Activated CD8-positive, alpha-beta memory T cell treated with anti-CD3 and anti-CD28 coated beads, Interleukin-2, amount 10 ng/mL, durations not matched to agents 7 days and 5 days (primary cell): ENCODE measurements at places on chromosomes 12 and 14.

DNA sequence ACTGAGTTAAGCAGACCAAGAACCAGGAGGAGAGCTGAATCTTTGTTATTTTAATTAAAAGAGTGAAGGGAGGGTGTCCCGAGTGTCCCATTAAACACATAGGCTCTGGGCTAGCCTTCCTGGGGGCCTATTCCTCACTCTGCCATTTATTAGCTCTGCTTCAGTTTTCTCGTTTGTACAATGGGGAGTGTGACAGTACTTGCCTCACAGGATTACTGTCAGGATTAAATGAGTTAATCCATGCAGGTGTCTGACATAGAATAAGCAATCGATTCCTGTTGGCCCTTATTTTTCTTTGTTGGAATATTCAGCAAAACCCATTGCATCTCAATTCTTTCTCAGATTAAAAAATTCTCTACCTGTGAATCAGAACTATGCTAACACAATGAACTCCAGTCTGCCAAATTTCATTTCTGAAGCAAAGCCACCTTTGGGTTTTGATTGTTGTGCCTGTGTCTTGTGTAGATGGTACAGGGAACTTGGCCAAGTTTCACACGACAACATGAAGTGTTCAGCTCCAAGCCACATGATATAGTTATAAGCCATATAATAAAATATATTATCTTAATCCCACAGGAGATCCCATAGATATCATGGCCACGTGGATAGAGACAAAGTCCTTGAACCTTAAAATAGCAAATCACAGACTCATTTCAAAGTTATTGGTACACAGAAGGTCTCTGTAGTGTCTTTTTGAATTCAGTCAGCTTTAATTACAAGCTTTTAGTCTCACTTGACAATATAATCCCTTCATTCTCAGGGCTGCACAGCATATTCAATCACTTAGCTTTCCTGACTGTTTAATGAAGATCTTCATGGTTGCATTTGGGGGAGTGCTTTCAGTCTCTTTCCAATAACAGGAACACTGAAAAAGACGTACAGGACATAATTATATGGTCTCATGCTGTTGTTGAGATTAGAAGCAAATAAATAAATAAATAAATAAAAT lies 34.4 kb upstream of the CRY1 start:
- no peak overlapping the region for H3K4me3 ChIP-seq
- H3K4me1 ChIP-seq, result no peaks in the 10 kb centered on the region
- H3K27me3 ChIP-seq, result peaks cover 19% of the 10 kb centered on the region
- no peak overlapping the region for H3K27ac ChIP-seq
- H3K36me3 ChIP-seq, result no peaks in the 10 kb centered on the region

- peaks cover 14% of the 10 kb centered on the region for H3K4me1 ChIP-seq
- peaks cover 2% of the 10 kb centered on the region for H3K36me3 ChIP-seq
- no peak for DNase-seq
- H3K27me3 ChIP-seq, result peaks cover 15% of the 10 kb centered on the region
- H3K4me3 ChIP-seq, result peak overlapping the region; percentile 45
- peak overlapping the region; percentile 32 for H3K27ac ChIP-seq
These were observed 114.2 kb downstream of the BRMS1L start for GRCh38 chr14:35940291-35940690.

DNA sequence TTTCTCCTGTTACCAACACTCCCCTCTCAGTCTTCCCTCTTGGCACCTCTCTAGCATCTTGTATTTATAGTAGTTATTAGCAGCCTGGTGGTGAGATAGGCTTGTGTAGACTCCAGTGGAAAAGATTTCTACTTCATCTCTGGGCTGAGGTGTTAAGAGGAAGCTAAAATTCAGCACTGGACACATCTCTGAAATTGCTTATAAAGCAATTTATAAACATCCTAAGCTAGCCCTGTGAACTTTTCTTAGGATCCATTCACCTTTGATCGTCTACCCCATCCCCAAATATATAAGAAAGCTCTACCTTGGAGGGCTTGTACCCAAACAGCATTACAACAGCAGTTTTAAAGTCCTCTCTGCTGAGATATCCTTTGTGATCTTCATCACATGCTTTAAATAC lies 928 bp downstream of the EFCAB11 start:
- H3K36me3 ChIP-seq, result peaks cover 39% of the 10 kb centered on the region
- DNase-seq, result no peak
- no peaks in the 10 kb centered on the region for H3K27me3 ChIP-seq
- H3K27ac ChIP-seq, result no peak overlapping the region
- H3K4me3 ChIP-seq, result peak overlapping the region; percentile 46
- H3K4me1 ChIP-seq, result peaks cover 37% of the 10 kb centered on the region

DNA sequence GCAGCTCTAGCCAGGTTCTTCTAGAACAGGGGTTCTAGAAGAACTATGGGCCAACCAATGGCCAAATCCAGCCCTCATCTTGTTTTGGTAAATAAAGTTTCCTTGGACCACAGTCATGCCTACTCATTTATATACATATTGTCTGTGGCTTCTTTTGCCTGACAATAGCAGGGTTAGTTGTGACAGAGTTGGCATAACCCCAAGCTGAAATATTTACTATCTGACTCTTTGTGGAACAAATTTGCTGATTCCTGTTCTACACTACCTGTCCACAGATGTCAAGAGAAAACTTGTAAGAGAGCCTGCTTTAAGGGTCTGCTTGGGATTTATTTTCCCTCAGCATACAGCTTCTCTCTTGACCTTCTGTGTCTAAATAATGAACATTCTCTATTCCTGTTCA lies 289.0 kb downstream of the KSR2 start:
- DNase-seq, result no peak
- H3K4me3 ChIP-seq, result no peak overlapping the region
- no peaks in the 10 kb centered on the region for H3K27me3 ChIP-seq
- no peaks in the 10 kb centered on the region for H3K36me3 ChIP-seq

DNA sequence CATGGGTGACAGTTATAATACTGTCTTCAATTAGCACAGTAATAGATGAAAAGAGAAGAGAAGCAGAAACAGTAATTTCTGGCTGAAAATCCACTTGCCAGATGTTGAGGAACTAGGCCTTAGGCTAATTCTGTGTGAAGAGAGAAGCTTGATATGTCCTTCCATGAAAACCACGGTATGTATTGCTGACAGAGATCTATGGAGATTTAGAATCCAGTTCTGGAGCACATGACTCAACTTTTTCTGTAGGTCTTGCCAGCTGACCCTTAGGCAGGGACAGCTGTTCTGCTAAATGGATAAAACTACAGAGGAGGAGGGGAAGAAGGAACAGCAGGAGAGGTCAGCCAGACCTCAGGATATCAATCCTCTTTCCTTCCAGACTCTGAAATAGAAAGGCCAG lies 211.5 kb downstream of the PRKD1 start:
- no peak overlapping the region for H3K4me3 ChIP-seq
- H3K27me3 ChIP-seq, result no peaks in the 10 kb centered on the region
- no peak for DNase-seq
- H3K36me3 ChIP-seq, result no peaks in the 10 kb centered on the region
- H3K4me1 ChIP-seq, result no peaks in the 10 kb centered on the region

DNA sequence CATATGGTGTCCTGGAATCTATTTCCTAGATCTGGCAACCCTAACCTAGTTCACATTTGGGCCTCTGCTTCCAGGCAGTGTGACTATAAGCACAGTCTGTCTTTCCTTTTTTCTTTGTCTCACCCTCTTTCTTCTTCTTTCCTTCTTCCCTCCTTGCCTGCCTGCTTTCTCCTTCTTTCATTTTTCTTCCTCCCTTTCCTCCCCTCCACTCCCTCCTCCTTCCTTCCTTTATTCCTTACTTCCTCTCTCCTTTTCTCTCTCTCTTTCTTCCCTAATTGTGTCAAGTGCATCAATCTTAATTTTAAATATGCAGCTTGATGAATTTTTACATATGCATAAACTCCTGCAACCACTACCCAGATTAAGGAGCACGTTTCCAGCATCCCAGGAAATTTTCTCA lies 4.6 kb upstream of the DAO start:
- H3K36me3 ChIP-seq, result no peaks in the 10 kb centered on the region
- no peak overlapping the region for H3K4me3 ChIP-seq
- H3K27ac ChIP-seq, result no peak overlapping the region

DNA sequence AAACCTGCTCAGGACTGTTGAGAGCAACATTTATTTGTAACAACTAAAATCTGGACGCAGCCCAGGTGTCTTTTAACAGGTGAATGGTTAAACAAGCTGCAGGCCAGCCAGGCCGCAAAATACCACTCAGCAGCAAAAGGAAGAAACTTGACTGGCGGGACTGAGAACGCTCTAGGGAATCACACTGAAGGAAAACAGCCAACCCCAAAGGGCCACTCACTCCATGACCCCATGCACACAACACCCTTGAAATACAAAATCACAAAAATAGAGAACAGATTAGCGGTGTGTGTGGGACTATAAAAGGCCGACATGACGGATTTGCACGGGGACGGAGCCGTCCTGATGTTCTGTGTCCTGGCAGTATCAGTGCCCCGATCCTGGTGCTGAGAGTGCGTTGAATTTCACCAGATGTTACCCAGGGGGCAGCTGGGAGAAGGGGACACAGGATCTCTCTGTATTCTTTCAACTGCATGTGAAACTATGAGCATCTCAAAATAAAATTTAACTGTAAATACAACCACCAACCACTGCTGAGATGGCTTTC lies 23.0 kb downstream of the VPS37B start:
- no peaks in the 10 kb centered on the region for H3K27me3 ChIP-seq
- no peak overlapping the region for H3K4me3 ChIP-seq
- peaks cover 65% of the 10 kb centered on the region for H3K4me1 ChIP-seq
- DNase-seq, result no peak
- H3K36me3 ChIP-seq, result peaks cover 32% of the 10 kb centered on the region

GRCh38 chr14:54177641-54178621 lies 218.9 kb upstream of the CDKN3 start:
- DNase-seq, result no peak
- no peak overlapping the region for H3K27ac ChIP-seq
- no peaks in the 10 kb centered on the region for H3K4me1 ChIP-seq

- H3K4me1 ChIP-seq, result no peaks in the 10 kb centered on the region
- H3K4me3 ChIP-seq, result no peak overlapping the region
- DNase-seq, result no peak
- no peak overlapping the region for H3K27ac ChIP-seq
These were observed 15.2 kb downstream of the SERPINA12 start for GRCh38 chr14:94494085-94494484.

GRCh38 chr14:90508536-90509254 lies 111.9 kb downstream of the CALM1 start:
- no peak overlapping the region for H3K27ac ChIP-seq
- no peaks in the 10 kb centered on the region for H3K4me1 ChIP-seq
- DNase-seq, result no peak
- peaks cover 28% of the 10 kb centered on the region for H3K27me3 ChIP-seq
- no peak overlapping the region for H3K4me3 ChIP-seq
- no peaks in the 10 kb centered on the region for H3K36me3 ChIP-seq

DNA sequence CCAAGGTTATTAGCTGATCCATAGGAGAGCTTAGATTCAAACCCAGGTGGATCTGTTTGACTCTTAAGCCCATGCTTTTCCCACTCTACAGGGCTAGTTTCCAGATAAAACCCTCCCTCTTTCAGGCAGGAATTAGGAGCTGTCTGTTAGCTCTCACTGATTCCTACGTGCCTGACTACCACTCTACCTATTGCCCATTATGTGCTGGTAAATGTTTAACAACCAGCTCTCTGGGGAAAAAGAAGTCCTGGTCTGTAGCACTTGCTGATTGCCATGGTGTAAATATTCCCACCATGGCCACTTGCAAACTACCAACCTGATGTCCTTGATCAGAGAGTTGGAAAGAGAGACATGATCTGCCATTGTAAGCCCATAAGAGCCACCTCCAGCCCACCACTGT lies 65.5 kb upstream of the BDKRB2 start:
- no peak for DNase-seq
- H3K36me3 ChIP-seq, result no peaks in the 10 kb centered on the region
- H3K27me3 ChIP-seq, result peaks cover 5% of the 10 kb centered on the region

GRCh38 chr12:11477110-11477509 lies 81.7 kb upstream of the PRB2 start:
- H3K4me1 ChIP-seq, result no peaks in the 10 kb centered on the region
- no peak overlapping the region for H3K4me3 ChIP-seq
- peaks cover 4% of the 10 kb centered on the region for H3K27me3 ChIP-seq
- H3K36me3 ChIP-seq, result no peaks in the 10 kb centered on the region
- no peak for DNase-seq
- no peak overlapping the region for H3K27ac ChIP-seq

DNA sequence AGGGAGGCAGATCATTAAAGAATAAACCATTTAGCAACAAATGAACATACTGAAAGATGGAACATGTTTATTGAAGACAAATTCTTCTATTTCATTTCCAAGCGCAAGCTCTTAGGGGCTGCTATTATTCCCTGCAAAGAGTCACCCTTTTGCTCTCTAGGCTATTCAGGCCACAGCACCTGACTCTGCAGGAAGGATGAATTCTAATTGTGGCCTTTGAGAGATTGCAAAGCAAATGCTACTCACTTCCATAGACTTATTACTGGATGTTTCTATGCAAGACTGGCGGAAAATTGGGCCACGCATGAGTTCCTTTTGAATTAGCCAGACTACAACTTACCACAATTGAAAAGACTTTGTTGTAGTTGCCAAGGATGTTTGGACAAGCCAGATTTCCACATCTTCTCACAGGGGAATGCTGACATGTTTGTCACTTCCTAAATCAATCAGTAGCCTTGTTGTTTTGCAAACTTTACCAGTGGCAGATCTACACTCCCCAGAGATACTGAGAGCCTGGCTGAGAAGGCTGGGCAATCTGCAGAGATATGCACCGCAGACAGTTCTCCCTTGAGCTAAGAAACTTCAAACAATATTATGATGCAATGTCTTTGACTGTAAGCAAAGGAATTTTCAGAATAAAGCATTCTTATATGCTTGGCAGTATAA lies 334.3 kb upstream of the SYT1 start:
- H3K27ac ChIP-seq, result no peak overlapping the region
- H3K4me1 ChIP-seq, result no peaks in the 10 kb centered on the region
- DNase-seq, result no peak
- H3K36me3 ChIP-seq, result no peaks in the 10 kb centered on the region

DNA sequence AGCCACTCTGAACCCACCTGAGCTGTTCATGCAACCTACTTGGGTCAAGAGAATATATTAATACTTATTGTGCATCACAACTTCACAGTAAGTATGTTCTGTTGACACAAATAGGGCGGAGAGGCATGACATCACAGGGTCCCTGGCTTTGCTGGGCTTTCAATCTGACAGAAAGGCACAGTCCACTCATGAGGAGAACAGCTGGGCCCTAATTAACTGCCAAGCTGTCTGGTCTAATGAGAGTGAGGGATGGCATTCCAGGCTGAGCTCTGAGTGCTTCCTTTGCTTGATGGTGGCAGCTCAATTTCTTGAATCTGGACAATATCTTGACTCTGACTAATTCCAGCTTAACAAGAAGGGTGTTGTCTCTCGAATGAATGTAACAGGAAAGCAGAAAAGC lies 2.0 kb downstream of the EFCAB11 start:
- H3K27me3 ChIP-seq, result no peaks in the 10 kb centered on the region
- H3K4me3 ChIP-seq, result no peak overlapping the region
- peaks cover 27% of the 10 kb centered on the region for H3K4me1 ChIP-seq

DNA sequence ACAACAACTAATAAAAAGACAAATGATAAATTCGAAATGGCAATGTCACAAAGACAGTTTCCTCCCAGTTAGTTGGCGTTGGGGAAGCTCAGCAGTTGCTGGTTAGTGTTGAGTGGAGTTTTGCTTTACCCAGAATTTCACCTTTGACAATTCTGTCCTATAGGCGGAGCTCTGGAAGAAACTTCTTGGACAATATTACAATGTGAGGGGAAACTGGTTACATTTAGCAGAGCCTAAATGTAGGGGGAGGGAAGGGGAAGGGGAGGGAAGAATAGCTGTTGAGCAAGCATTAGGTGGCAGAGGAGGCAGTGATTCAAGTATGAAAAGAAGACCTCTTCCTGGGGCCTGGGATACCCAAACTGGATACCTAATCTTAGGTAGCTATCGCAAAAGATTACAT lies 51.4 kb downstream of the BDKRB1 start:
- H3K4me3 ChIP-seq, result no peak overlapping the region
- H3K27me3 ChIP-seq, result no peaks in the 10 kb centered on the region
- peaks cover 4% of the 10 kb centered on the region for H3K36me3 ChIP-seq
- H3K27ac ChIP-seq, result no peak overlapping the region
- H3K4me1 ChIP-seq, result no peaks in the 10 kb centered on the region
- no peak for DNase-seq
